ENCODE measurements at places on chromosomes 2 and 18.

- DNase-seq, result no peak
Measured at GRCh38 chr2:11278219-11278618, 66.2 kb downstream of the ROCK2 start.

GRCh38 chr2:75600461-75601011 is 39.8 kb upstream of the EVA1A start:
- DNase-seq, result no peak

DNA sequence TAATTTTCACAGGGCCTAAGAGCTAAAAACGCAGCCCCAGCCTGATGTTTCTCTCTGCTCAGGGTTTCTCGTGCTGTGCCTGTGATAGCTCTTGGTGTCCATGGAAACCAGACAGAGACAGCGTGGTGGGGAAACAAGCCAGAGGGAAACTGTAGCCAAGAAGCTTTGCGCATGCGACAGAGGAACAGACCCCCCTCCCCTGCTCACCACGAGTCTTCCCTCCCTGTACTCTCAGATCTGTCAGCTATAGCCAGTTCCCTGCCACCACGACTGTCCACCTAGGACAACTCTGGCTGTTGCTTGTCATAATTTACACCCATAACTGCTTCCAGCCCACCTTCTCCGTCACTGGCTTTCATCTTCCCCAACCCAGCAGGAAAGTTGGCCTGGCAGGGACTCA is 13.2 kb upstream of the DNAJC27 start:
- DNase-seq, result no peak

- no peak for DNase-seq
Measured at GRCh38 chr2:118340103-118340502, 251.8 kb downstream of the INSIG2 start.

DNA sequence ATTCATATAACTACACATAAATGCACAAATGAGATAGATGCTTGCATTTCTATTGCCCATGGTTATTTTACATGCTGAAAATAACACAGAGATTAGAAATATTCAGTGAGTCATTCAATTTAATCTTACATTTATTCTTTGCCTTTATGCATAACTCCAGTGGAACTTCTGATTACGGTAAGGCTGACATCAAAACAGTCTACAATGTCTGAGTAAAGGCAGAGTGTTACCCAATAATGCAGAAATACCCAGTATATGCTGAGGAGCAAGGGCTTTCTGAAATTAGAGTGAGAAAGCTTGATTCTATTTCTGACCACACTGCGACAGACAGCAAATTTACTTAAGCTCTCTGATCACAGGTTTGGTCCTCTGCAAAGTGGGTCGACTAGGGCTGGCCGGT is 9.2 kb downstream of the NMI start:
- DNase-seq, result no peak

- DNase-seq, result no peak
Measured at GRCh38 chr2:69977906-69978482, 16.6 kb upstream of the ASPRV1 start.

DNA sequence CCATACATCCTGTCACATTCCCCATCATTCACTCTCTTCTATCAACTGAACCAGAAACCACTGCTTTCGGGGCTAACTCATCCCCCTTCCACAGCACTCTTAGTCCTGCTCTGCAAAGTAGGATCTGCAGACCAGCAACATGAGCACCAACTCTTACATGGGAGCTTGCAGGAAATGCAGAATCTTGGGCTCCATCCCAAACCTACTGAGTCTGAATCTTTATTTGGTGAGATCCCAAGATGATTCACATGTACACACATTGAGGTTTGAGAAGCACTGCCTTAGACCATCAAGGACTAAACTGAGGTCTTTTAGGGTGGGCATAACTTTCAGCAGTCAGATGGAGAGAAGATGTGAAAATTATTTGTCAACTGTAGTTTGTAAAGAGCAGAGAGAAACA is 235.6 kb upstream of the EPHA4 start:
- DNase-seq, result no peak

DNA sequence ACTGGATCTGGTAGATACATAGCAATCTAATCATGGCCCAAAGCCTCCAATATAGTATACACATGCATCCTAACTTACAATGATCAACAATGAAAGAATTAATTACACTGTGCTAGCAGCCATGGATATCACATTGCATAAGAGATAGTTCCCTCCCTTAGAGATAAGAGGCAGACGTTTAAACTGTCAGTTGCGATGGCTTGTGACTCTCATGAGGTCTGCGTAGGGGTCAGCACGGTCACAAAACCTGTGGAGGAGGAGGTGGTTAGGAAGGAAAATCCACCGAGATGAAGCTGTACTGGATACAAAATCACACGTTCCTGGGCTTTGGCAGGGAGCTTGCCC is 800 bp upstream of the RALB start:
- no peak for DNase-seq

GRCh38 chr2:188523919-188524318 is 232.2 kb downstream of the GULP1 start:
- DNase-seq, result no peak

- DNase-seq, result no peak
Measured at GRCh38 chr2:195722075-195722474, 65.0 kb downstream of the SLC39A10 start.

GRCh38 chr2:67650291-67651133 is 253.4 kb downstream of the ETAA1 start:
- DNase-seq, result no peak

- no peak for DNase-seq
Measured at GRCh38 chr18:11047817-11048216, 101.6 kb downstream of the PIEZO2 start.

DNA sequence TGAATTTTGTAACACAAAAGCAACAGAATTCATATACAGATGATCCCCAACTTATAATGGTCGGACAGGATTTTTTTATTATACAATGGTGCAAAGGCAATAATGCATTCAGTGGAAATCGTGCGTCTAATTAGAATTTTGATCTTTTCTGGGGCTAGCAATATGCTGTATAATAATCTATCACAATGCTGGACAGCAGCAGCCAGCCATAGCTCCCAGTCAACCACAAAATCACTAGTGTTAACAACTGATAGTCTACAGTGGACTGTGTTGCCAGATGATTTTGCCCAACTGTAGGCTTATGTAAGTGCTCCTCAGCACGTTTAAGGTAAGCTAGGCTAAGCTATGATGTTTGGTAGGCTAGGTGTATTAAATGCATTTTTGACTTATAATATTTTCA is 399.0 kb upstream of the SLC39A10 start:
- DNase-seq, result no peak

DNA sequence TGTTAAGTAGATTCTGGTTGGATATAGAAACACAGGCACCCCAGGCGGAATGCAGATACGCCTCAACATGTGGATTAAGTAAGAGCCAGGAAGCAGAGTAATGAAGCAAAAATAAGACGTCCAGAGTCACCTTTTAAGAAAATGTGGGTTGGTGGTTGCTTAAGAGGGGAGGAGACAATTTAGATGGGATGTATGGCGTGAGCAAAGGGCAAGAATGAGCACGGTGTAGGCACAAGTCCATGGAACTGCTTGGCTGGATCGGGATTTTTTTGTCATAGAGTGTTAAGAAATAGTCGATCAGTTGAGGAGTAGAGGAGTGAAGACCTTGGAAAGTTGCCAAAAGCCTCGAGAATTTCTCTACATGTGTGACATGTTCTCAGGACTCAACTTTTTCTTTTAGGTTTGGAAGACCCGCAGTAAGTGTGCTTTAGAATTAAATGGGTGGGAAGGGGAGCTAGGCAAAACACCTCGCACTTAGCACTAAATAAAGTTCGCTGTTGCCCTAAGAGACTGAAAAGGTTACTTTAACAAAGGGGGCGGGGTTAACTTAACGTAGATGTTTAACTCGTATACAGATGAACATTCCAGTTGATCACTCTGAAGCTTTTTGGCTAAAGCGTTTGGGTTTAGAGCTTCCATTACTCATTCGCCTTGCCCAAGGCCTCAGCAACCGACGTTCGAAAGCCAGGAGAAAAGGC is 716 bp upstream of the SLC39A10 start:
- no peak for DNase-seq

DNA sequence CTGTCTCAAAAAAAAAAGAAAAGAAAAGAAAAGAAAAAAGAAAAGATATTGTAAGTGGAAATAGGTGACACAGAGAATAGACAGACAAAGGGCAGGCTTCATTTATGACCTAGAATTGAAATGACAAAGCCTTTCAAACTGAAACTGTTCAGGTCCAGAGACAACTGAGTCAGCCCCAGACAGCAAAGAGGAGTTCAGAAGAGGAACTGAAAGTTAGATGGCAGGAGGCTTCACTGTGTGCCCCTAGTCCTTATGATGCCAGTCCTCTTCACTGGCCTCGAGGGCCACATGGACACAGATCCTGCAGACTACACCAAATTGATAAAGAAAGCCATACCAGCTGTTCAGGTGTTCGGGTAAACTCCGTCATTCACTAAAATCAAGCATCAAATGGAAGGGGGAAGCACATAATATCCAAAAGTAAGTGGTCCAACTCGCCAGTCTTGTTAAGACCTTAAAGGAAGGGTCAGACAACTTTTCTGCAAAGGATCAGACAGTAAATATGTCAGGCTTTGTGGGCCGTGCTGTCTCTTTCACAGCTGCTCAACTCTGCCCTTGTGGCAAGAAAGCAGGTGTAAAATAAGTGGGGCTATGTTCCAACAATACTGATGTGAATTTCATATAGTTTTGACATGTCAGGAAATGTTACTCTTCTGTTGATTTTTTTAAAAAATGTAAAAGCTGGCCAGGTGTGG is 231.9 kb upstream of the MGAT5 start:
- no peak for DNase-seq

DNA sequence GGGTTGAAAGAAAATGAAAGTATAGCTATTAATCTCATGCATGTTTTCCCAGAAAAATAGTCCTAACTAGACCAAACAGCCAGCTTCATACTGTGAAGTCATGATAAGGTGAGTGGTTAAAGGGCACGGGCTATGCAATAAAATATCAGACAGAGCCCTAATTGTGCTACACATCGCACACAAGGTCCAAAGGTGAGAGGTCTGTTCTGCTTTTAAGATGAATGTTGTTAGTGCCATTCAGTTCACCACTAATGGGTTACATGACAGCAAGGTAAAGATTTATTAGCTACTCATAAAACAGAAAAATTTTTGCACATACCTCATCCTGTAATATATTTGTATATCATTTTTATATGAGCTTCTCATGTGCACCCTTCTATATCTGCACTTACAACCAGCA is 105.0 kb upstream of the STK17B start:
- DNase-seq, result no peak

DNA sequence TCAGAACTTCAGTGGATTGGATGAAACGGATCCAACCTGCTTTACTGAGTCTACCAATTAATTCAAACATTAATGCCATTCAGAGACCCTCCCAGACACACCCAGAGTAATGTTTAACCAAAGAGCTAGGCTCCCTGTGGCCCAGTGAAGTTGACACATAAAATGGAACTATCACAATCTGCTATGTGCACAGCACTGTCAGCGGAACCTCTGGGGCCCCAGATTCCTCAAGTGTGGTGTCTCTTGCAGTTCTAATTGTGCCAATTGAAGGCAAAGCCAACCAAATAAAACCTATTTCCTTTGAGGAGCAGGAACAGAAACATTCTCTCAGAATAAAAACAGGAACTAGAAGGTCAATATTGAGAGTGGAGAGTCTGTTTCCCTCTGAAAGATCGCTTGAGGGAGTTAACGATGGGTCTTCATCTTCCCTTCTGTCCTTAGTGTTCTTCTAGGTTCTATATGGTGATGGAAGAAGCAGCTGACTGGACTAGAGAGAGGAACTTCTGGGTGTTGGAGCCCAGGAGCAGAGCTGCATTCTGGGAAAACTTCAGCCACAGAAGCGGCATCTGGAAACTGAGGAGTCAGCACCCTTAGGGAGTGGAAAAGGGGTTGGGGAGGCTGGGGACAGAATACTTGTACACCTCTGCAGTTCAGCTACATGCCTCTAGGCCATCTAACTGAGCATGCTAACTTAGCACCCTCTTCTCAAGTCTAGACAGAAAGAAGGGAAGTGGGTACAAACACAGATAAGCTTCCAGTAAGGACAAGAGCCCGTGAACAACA is 174.4 kb upstream of the FBXO11 start:
- no peak for DNase-seq

- no peak for DNase-seq
Measured at GRCh38 chr2:194549387-194549786, 1107.6 kb upstream of the SLC39A10 start.

DNA sequence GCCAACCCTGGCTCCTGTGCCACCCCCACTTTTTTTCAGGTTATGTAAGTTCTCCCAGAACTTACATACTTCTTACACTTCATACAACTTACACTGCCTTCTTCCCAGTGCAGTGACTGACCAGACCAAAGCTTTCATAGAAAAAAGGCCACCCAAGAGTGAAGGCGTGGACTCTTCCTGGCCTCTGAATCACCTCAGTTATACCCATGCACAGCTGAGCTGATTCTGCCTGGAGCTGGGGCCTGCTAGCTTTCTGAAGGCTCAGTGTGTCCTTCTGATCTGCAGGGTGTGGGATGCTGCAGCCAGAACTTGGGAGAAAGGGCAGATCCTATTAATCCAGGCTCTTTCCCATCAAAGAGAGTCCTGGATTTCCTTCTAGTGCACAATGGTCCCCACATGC is 216.1 kb downstream of the TTC32 start:
- no peak for DNase-seq

DNA sequence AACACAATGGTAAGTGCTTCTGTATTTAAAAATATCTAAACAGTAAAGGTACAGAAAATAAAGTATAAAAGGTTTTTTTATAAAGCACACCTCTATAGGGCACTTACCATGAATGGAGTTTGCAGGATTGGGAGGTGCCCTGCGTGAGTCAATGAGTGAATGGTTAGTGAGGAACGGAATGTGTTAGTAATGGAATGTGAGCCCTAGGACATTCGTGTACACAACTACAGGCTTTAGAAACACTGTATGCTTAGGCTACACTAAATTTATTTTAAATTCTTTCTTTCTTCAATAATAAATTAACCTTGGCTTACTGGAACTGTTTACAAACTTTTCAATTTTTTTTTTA is 337.9 kb upstream of the SLC39A10 start:
- DNase-seq, result no peak

- no peak for DNase-seq
Measured at GRCh38 chr2:56688661-56689060, 504.9 kb downstream of the CCDC85A start.

DNA sequence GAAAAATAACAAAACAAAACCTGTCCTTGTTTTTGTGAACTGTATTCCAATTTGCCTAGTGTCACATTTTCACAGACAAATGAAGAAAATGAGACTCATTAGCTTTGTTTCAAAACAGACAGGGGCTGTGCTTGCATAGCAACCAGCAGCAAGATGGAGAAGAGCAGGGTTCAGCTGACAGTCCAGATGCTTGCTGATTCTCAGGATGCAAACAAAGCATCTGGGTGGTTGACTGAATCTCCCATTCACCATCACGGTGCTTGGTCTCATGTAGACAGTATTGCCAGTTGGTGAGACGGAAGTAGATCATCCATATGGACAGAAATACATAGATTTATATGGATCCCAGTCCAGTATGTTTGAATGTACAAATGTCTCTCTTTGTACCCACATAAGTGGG is 326.8 kb downstream of the CCDC85A start:
- DNase-seq, result no peak

DNA sequence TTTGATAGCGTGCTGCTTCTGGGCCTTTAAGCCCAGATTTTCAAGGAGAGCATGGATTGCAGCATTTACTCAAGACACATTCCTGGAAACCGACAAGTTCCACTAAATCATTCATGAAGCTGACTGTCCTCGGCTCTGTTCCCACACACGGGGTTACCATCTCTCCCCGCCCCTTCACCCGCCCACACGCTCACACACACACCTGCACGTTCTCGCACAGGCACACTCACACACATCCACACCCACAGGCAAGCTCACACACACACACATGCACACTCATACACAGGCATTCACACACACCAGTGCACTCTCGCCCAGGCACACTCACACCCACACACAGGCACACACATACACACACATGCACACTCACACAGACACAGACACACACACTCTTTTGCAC is 150.0 kb upstream of the AGAP1 start:
- no peak for DNase-seq
